ENCODE measurements at places on chromosomes 16 and 17. TPM values are rescaled to one million over a fixed set of nuclear protein-coding genes. Genes with fewer than 3 reads are reported as not detected.

- DNase-seq = no peak
These were observed 7.0 kb downstream of the TMIGD1 start for GRCh38 chr17:30326809-30327208.

GRCh38 chr17:75307957-75308731, 18.9 kb upstream of the SLC25A19 start:
- DNase-seq = no peak

DNA sequence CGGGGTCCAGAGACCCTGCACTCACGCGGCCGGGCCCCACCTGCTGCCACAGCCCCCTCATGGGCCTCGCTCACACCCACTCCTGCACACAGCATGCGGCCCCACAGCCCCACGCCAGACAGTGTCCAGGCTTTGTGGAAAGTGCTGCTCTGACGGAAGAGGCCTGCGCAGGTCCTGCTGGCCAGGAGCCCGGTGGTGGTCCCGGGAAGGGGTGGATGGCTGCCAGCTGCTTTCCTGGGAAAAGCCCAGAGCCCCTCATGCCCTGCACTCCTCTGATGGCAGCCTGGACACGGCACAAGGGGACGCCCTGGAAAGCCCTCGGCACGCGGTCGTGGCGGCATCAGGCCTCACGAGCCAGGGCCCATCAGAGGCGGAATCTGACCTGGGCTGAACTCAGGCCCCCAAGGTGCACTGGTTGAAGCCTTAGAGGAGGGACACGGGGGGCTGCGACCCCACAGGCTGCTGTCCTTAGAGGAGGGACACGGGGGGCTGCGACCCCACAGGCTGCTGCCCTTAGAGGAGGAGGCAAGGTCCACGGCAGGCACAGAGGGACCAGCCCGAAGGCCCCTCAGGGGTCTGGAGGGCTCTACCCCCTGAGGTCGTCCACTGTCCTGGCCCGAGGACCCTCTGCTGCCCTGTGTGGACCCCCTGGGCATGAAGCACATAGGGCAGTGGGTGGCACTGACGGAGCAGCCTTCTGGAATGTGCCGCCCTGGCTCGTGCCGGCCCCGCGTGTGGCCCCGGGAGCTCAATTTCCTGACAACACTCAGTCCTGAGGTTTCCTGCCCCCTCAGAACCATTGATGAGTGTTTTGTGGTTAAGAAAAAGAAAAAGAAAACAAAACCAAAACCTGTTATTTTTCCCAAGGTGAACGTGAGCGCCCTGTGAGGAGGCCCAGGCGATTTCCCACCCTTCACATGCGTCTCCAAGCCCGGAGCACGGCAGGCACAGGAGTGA, 22.1 kb downstream of the SOX8 start:
- no peak for DNase-seq

DNA sequence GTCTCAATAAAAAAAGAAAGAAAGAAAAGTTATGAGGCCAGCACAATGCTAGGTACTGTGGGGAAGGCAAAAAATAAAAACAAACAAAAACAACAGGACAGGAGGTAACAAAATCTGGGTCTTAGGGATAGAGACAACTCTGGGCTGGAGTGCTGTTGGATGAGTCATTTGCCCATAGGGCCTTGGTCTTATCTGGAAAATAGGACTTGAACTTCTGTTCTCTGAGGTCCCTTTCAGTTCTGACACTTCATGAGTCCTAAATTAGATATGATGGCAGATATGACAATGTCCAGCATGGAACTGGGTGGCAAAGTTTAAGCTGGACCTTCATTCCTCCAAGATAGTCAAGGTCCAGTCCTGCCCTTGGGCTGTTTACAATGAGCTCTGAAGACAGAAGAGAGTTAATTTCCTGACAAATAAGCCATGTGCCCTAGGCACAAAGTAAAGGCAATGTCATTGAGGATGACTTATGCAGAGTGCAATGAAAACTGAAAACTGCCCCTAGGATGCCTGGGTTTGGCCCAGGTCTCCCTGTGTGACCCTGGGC, 8.9 kb upstream of the HDAC5 start:
- no peak for DNase-seq

GRCh38 chr17:41801374-41802271, 10.1 kb downstream of the P3H4 start:
- peak; percentile 78 for DNase-seq

GRCh38 chr17:59791603-59792457, 84.4 kb downstream of the VMP1 start:
- DNase-seq = no peak

- no peak for DNase-seq
These were observed 30.7 kb downstream of the DYNLL2 start for GRCh38 chr17:58113947-58114346.

DNA sequence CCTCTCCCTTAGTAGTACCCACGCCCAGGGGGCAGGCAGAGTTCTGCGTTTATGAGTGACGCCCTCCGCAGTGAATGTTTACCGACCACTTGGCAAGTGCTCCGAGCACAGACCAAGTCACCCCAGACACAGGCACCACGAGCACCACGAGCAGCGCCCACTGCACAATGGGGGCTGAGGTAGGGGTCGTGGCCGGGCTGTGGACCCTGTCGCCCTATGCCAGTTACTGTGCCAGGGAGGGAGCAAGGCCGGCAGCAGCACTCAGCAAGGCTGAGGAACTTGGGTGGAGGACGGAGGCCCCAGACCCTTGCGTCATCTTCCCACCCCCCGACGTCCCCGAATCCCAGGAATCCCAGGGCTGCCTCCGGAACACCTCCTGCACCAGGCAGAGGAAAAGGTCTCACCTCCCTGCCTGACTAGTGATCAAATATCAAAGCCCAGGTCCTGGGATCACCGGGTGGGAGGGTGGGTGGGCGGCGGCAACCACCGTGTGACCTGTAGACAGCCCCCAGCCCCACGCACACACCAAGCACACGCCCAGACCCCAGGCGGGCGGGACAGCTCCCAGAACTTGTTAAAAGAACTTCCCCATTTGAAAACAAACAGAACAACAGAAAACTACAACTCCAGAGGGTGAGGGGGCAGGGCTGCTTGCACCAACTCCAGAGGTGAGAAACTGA, 5.4 kb downstream of the VASN start:
- DNase-seq = no peak

- DNase-seq = no peak
These were observed 21.9 kb upstream of the SSTR2 start for GRCh38 chr17:73142872-73143381.

DNA sequence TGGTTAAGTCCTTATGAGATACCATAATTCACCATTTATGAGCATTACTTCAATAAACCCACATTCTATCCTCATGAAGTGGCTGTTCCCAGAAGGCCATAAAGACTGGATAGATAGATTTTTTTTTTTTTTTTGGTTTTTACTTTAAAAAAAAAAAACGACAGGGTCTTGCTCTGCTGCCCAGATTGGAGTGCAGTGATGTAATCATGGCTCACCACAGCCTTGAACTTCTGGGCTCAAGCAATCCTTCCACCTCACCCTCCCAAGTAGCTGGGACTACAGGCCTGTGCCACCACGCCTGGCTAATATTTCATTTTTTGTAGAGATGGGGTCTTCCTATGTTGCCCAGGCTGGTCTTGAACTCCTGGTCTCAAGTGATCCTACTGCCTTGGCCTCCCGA, 102.3 kb downstream of the XYLT1 start:
- DNase-seq = no peak

DNA sequence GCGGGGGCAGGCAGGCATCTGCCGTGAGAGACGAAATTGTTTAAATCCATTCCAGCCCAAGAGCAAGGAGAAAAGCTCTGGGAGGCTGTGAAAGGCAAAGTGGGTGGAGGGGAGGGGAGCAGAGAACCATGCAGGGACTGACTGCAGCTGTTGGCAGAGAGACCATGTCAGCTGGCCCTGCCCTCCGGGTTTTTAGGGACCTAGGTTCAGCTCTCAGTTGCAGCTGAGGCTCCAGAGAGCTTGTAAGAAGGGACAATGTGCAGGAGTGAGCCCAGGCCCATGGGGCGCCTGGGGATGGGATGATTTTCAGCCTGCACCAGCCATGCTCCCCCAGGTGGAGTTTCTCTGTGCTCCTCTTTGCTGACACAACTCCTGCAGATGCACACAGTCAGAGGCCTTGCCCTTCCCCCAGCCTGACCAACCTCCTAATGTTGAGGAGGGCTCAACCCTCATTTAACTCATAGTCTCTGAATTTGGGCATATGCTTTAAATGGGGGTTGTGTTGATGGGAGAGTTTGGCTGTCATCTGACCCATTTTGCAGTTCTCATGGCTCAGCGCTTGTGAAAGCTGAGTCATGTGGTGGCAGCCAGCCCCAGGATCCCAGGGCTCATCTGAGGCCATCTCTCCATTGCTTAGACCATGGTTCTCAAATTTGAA, 70.9 kb downstream of the PLXDC1 start:
- DNase-seq = no peak

GRCh38 chr16:52872731-52873130, 180.0 kb downstream of the CHD9NB start:
- DNase-seq = no peak

DNA sequence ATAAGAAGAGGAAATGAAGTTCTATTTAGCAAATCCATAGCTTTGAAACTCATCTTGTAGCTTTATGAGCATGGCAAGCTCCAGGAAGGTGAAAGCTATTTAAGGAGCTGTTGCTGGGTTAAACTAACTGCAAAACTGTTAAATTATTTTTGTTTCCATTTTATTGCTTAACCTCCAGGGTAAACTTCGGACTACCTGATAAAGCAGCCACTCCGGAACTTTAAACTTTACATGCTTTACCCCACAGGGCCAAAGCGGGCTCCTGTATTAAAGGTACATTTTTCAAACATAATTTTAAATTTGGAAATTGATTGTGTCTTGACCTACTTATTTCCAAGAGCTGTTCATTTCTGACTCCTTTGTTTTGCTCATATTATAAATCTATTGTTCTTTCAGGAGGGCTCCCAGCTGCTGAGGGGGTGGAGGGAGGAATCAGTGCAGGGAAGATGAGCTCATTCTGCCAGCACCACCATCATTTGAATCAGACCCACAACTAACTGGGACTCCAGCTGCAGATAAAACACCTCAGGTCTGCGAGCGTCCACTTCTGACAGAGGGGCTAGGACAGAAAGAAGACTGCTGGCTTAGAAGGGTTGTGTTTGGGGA, 157.9 kb downstream of the IRX3 start:
- DNase-seq = no peak

DNA sequence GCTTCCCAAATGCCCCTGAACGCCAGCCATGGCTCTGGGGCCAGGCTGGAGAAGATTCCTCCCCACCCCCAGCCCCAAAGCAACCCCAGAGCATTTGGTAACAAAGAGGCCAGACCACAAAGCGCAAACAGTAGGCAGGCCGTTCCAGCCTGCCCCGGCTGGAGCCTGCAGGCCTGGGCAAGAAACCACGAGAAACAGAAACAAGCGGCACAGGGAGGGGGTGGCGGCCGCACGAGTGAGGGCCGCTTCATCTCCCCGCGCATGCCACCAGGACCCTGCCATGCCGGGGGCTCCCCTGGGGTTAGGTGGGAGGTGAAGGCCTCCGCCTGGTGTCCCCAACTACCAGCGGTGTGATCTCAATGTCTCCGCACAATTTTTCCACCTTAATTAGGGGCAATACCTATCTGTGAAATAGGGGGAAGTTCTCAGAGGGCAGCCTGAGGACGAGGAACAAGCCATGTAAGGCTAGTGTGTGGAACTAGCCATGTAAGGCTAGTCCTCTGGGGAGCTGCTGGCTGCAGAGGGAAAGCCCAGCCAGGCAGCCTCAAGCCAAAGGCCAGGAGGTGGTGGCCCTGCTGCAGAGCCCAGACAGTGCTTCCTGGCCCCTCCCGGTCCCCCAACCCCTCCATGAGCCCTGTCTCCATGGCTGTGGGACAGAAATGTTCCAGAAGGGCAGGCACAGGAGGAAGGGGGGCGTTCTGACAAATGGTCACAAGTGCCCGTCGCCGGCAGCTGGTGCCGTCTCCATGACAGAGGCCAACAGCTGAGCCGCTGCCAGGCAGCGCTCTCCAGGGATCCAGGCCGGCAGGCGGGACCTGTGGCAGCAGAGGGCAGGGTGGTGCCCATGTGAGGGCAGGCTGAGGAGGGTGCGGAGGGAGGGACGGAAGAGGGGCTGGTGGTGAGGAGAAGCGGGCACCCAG, 14.5 kb upstream of the MTSS2 start:
- DNase-seq = no peak

- DNase-seq = no peak
These were observed 26.0 kb downstream of the TK2 start for GRCh38 chr16:66523861-66524354.

DNA sequence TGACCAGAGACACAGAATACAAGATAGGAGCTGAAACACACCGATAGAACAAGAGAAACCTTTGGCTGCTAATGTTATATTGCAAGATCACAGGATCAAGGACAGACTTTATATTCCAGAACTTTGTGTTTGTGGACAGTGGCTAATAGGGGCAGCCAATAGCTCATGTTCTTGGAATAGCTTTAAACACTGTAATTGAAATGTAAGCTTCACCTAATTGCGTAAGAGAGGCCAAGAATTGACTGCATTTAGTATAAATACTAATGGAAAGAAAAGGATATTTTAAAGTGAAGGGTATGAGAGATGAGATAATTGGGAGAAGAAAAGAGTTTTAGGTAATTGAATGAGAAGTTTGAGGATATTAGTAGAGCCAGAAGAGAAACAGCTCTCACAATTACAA, 758.8 kb downstream of the CDH11 start:
- no peak for DNase-seq

DNA sequence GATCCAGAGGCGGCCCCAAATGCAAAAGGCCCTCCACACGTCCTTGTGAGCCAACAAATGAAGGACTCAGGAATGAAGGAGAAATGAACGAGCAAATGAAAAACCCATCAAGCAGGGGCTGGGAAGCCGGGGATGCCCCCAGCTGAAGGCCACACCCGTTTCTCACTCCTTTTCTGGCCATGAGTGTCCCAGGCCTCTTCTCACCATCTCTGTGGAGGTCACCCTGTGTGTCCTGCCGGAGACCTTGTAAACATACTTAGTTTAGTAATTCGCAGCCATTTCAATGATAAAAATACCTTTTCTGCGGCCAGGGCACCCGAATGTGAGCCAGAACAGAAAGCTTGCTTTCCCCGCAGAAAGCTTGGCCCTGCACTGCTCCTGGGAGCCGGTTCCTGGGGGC, 21.1 kb upstream of the AATK start:
- no peak for DNase-seq

GRCh38 chr17:38889745-38890409, 20.0 kb downstream of the LASP1 start:
- DNase-seq = no peak

- no peak for DNase-seq
These were observed 4.8 kb downstream of the RNF40 start for GRCh38 chr16:30766933-30767284.

GRCh38 chr16:22161401-22161800, 905 bp upstream of the SDR42E2 start:
- no peak for DNase-seq

Gene HS3ST2
- not detected for total RNA-seq

Gene VAT1L
- total RNA-seq = 1.1 TPM

Gene NPIPB9
- 3.4 TPM for total RNA-seq

Gene ACSM3
- total RNA-seq = 119 TPM

Gene TTYH2
- total RNA-seq = 1.1 TPM

Gene NTN1
- 3.3 TPM for total RNA-seq

Gene PDIA2
- total RNA-seq = 3.8 TPM
